Activated naive CD8-positive, alpha-beta T cell treated with anti-CD3 and anti-CD28 coated beads, Interleukin-2, amount 50 U/mL, for 16 hours (primary cell): ENCODE measurements at places on chromosomes 3 and 15.

DNA sequence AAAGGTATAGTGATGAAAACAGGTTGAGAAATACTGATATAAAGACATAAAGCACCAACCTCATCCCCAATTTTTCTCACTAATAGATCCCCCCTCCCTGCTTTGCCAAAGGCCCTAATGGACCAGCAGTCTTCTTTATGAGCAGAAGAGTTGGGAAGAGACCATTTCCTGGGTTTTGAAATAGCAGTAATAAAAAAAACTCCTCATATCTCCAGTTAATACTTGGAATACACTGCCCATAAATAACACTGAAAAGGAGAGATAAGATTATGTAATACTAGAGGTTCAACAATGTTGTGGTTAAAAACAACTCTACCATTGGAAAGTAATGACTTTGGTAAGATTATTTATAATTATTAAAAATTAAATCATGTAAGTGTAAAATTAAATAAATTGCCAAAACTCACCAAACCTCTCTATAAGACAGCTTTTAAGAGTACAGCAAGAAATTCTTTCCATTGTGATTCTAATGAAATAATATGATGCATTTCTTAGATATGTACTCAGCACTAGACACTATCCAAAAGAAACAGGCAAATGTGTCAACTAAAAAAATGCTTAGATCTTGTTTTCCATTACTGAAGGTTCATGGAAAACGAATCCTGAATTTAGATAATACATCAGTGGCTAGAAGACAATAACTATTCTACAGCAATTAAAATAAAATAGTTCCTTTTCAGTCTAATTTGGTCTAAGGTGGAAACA, 88.2 kb downstream of the FAIM start:
- DNase-seq: no peak

DNA sequence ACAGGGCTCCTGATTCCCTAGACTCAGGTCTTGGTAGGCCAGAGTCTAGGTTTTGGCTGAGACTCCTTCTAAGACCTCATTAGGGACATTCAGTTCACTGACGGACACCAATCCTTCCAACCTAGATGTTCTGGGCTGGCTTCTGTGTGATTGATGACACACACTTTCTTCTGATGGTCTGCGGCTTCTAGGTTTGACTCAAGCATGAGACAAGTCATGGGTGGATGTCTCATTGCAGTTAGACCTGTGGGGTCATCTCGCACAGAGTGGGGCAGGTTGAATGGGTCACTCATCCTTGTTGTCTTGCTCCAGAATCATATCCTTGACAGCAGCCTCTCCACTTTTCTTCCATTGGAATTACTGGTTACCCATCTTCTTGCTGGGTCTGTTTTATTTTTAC, 35.8 kb downstream of the ARNT2 start:
- DNase-seq: no peak

DNA sequence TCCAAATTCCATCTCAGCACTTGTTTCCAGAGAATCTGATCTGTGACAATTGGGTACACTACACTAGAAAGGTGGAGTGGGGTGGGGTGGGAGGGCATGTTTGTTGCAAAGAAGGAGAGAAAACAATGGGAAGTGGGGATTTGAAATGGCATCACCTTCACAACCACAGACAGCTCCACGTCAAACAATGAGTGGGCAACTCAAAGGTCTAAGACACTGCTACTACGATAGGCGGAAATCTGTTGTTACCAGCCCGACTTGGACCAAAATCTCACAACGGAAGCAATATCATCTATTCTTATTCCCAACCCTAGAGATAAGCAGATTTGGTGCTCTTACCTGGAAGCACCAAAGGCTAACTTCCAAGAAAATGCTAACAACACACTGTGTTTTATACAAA, 3.3 kb downstream of the CYP19A1 start:
- DNase-seq: no peak

- no peak for DNase-seq
Measured at GRCh38 chr3:58544541-58544940, 7.6 kb upstream of the ACOX2 start.

DNA sequence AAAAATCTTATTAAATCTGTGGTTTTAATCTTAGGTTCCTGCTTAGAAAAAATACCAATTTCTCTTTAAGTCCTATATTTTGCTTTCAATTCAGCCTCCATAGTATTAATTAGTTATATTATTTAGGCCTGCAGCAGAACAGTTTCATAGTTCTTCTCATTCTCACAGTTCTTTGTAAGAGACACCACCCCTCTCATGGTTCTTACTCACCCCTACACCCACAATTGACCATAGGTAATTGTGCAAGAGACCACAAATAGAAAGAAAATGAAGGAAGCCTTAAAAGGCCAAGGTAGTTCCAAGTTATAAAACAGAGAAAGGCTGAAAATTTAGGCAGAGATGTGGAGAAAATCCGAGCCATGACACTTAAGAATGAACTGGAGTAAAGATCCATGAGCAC, 415.3 kb downstream of the TIGIT start:
- no peak for DNase-seq

DNA sequence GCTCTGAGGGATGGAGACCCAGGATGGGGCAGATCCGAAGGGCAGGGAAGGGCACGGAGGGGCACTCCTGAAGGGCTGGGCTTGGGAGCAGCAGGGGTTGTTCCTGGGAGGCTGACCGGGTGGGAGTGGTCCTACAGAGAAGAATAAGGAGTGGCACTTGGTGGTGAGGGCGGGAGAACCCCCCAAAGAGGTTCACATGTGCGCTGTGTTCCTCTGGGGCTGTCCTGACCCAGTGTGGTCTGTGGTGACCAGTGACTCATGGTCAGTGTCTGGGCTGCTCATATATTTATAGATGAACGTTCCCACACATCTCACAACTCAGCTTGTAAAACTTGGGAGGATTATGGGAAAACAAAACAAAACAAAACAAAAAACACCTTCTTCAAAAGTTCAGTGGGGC, 10.0 kb downstream of the TRPM1 start:
- no peak for DNase-seq
